ENCODE measurements at places on chromosomes 12 and 14.

DNA sequence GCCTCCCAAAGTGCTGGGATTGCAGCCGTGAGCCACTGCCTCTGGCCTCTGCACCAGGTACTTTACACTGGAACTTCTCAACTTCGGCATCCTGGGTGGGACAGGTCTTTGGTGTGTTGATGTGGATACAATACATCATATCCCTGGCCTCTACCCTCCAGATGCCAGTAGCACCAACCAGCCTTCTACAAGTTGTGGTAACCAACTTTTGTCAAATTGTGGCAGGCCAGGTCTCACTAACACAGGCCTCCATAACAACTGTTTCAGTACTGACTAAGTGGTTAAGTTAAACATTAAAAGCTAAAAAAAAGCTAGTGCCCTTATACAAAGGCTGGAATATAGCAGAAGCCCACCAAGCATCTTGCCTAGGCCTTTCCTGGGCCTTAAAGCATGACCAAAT, 232.9 kb downstream of the PCNX1 start:
- no peak for DNase-seq

- DNase-seq, result no peak
Measured at GRCh38 chr12:131141514-131141913, 187.8 kb downstream of the ADGRD1 start.

DNA sequence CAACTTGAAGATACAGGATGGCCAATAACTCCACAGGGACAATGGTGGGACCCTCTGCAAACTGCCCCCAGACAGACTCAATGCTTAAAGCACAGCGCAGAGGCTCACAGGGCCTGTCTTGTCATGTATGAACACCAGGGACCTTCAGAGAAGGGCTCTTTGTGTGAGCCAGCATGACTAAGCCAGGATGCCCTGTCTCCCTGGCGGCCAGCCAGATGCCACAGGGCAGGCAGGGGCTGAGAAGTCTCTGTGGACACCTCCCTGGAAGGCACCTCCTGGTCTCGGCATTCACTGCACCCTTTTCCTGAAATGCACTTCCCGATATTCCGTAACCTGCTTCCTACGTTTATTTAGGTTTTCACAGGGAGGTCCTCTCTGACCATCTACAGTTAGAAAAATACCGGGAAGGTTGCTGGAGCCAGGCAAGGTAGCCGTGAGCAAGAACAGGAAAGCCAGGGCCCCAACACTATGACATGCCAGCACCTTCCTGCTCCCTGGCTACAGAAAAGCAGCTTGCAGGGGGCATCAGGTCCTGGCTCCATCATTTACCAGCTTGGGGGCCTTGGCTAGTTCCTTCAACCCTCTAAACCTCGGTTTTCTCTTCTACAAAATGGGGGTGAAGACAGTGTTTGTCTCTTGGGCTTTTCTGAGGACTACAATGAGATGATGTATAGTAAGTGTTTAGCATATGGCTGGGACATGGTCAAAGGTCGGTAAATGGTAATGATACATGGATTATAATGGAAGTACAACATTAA, 65.0 kb downstream of the PITPNM2 start:
- DNase-seq, result no peak

DNA sequence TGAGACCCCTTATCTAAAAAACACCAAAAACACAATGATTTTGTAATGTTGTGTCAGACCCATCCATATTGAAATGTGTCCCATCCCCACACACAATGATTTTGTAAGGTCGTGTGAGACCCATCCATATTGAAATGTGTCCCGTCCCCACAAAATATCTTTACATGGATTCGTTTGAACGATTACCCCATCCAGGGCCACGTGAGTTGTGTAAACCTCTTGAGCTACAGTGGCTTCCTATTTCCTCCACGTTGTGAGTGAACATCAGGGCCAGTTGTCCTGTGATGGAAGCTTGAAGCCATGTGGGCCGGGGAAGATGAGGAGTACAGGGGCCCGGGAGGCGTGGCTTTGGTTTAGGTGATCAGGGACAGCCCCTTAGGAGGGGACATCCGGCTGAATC, 27.0 kb upstream of the ULK1 start:
- DNase-seq, result no peak

DNA sequence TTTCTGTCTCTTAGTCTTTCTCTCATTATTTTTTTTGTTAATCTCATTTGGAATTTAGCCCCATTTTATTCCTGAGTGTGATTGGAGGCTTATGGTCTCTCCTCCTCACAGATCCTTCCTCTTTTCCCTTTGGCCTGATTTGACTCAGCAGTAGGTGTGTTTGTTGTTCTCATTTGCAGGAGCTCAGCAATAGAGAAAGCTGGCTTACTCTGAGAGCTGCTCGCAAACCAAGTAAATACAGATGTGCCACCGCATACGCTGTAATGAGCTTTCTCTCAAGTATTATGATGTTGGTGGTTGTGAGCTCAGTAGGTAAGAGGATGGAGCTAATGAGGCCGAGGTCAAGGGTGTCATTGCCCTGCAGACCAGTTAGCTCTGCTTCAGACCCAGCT, 206.5 kb downstream of the ETV6 start:
- peak; percentile 72 for DNase-seq

DNA sequence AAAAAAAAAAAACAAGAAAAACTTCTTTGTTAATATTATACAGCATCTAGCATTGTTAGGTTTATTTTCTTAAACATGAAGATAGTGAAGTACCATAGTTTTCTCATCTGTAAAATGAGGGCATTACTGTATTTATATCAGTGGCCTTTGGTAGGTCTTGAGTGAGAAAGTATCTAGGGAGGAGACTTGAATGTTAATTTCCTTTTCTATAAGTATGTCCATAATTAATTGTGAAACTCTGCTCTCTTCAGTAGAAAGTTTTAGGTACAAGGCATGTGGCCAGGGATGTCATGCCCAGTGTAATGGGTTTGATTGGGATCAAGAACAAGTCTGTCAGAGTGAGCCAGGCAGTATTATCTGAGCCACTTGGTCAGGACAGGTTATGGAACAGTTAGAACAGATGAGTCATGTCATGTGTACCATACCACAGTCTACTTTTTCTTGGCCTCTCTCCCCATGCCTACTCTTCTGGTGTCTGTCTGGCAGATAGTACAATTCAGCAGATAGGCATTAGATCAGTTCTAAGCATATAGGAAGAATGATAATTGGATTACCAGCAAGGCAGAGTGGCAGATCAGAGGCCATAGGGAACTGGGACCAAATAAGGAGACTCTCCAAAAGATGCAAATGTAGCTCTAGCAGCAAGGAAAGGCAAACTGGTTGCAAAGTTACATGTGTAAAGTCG, 30.4 kb downstream of the FBXO34 start:
- DNase-seq, result no peak

GRCh38 chr14:57244106-57244505, 24.6 kb downstream of the EXOC5 start:
- DNase-seq, result no peak

DNA sequence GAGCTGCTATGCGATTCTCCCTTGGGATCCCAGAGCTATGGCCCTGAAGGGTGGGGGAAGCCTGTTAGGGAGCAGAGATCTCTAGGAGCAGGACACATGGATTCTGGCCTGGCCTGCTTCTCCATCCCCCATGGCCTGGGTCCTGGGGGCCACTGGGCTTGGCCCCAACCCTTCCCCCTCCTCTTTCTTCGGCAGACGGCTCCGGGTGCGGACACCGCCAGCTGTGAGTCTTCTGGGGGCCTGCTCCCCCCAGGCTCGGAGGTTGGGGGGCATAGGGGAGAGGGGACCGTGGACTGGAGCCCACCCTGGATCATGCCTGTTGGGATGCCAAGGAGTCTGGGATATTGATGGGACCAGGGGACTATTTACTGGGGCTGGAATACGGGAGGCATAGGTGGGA, 9.0 kb downstream of the PRPF40B start:
- DNase-seq, result no peak

DNA sequence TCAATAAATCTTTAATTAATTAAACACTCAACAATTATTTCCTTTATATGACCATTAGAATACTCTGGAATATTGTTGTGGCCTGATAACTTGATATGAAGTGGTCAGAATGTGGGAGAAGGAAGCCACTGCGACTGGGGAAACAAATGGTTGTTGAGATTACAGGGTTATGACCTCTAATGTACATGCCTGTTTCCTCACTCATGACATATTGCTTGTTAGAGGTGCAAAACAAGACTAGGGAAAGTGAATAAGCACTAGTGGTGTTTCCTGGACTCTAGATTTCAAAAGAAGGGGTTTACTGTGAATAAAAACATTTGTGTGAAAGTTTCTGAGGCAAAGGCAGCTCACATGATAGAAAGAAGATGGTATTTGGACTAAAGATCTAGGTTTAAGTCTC, 53.3 kb downstream of the STAB2 start:
- no peak for DNase-seq

DNA sequence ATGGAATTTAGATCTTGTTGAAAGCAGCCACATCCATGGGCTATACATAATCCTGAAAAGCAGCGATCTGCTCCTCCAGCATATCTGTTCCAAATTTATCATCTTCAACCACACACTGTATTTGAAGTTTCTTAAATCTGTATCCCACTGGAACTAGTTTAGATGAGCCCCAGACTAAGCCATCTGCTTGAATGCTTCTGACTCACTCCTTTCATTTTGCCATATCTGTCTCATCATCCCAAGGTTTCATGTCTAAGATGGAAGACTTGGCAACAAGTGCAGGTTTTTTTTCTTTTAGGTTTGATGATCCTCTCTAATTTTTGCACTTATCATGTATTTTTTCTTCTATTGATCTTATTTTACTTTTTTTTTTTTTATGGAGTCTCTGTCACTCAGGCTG, 54.4 kb upstream of the TMEM263 start:
- no peak for DNase-seq

- no peak for DNase-seq
Measured at GRCh38 chr12:1474041-1474573, 120.3 kb downstream of the FBXL14 start.

GRCh38 chr14:78446807-78447206, 276.6 kb downstream of the NRXN3 start:
- no peak for DNase-seq

GRCh38 chr12:44367136-44367535, 509.0 kb downstream of the NELL2 start:
- no peak for DNase-seq

DNA sequence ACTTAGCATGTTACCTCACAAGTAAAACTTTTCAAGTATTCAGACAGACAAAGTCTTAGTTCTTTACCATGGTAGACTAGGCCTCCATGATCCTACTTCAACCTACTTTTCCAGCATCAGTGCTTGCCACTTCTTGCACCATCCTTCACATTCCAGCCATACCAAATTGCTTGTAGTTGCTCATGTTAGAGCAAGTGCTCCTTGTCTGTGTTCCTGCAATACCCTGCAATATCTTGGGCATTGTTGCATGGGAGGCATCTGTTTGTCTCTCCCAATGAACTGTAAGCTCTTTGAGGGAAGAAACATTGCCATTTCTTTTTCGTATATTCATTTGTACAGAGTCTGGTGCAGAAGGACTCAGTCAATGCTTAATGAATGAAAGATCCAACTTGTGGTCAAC, 78.0 kb downstream of the SRGAP1 start:
- no peak for DNase-seq

- DNase-seq, result no peak
Measured at GRCh38 chr14:68820999-68821683, 28.3 kb upstream of the ZFP36L1 start.

GRCh38 chr12:57936513-57936883, 4.9 kb upstream of the ATP23 start:
- DNase-seq, result no peak

DNA sequence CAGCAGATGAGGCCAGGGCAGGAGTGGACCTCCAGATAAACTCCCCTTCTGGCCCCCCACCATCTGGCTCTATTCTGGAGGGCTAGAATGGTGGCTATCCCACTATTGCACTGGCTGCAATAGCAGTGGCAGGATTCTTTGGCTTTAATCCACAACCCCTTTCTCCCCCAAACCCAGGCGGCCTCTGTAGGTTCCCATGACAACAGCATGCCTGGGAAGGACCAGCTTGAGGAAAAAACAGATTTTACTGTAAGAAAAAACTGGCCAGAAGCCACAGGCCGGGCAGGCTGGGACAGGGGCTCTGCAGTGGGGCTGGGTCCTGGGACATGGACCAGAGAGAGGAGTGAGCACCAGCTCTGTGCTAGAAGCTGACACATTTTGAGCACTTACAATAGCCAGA, 13.6 kb upstream of the ACVR1B start:
- DNase-seq, result no peak

DNA sequence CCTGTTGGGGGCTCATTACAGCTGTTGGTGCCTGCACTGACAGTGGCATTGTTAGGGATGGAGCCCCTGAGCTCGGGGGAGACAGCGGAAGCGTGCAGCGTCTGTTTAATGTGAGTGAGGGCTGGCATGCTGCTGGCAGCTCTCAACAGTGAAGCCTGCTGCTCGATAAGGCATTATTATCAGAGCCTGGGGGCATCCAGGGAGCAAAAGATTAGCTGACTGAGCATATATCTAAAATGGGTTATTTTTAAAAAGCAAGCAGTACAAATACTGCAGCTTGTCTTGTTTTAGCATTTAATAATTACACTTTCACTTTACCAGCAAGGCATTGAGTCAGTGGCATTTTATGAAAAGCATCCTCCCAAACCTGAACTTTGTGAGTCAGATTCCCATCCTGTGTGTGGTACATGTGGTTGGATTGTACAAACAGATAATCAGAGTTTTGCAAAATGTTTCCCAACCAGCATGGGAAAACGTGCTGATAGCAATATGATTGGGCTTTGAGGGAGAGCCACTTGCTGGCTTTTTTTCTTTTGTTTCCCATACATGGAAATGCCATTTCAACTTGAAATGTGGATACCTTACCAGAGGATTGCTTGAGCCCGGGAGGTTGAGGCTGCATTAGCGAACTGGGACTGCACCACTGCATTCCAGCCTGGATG, 150.8 kb downstream of the PRKCH start:
- no peak for DNase-seq

DNA sequence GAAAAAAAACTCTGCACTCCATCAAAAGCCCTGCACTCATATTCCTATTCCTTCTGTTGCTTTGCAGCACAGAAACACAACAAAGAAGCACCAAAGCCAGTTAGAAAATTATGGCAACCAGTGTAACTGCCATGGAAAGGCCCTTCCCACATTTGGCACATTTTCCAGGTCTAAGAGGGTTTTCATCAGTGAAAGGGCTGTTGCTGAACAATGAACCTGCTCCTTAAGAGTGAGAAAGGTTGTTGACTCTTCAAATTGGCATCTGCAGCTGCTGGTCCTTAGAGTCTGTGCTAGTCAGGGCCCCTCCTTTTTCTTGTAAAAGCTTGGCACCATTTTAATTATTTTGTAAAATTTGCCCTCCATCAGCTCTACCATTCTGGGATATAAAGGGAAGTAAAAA, 378.7 kb upstream of the KITLG start:
- peak; percentile 93 for DNase-seq
